ENCODE measurements at places on chromosomes 3 and 15.

DNA sequence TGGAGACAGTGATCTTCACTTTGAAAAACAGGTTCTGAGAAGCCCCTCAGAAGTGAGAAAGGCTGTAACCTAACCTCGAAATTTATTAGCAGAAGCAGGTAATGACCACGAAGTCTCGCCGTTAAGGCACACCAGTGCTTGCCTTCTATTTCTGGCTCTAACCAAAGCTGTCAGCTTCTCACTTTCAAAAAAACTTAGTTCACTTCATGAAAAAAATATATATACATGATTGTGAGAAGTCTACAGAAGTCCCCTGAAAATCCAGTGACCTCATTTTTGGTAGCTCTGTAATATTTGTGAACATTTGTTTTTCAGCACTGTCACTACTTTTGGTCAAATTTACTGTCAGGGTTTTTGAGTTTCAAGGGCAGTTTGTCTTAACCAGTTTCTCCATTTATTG lies 19.1 kb upstream of the AKAP13 start:
- no peak for DNase-seq

DNA sequence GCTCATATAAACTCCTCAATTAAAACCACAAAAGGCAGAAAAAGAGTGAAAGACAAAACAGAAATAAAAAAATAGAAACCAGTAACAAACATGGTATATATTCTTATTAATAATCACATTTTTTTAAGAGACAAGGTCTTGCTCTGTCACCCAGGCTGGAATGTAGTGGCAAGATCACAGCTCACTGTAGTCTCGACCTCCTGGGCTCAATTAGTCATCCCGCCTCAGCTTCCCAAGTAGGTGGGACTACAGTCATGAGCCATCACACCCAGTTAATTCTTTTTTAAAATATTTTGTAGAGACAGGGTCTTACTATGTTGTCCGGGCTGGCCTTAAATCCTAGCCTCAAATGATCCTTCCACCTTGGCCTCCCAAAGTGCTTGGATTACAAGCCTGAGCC lies 37.1 kb downstream of the FAM240A start:
- no peak for DNase-seq

GRCh38 chr3:14553871-14554270 lies 13.7 kb upstream of the GRIP2 start:
- DNase-seq: no peak

DNA sequence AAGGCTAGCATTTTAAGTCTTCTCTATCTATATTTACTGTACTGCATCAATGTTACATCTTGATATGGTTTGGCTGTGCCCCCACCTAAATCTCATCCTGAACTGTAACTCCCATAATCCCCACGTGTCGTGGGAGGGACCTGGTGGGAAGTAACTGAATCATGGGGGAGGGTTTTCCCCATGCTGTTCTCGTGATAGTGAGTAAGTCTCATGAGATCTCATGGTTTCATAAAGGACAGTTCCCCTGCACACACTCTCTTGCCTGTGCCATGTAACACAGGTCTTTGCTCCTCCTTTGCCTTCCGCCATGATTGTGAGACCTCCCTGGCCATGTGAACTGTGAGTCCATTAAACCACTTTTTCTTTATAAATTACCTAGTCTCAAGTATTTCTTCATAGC lies 161.5 kb downstream of the TBC1D5 start:
- DNase-seq: no peak

GRCh38 chr3:103083848-103084631 lies 649.2 kb downstream of the ZPLD1 start:
- no peak for DNase-seq

DNA sequence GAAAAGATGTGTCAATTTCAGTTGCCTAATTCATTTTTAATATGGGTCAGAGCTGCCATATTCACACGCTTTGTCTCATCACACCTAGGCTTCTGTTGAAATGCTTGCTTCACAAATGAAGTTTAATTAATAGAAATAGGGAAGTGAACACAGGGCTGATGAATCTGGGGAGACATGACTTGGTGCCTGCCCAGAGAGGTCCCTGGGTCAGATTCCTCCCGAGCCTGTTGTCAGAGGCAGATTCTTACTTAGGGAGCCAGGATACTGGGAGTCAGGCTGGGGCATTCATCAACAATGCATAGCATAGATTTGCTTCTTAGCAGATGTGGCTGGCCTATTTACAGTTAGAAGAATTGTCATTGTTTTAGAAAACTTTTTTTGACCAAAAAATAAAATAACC lies 90.6 kb downstream of the CACNA1D start:
- no peak for DNase-seq

DNA sequence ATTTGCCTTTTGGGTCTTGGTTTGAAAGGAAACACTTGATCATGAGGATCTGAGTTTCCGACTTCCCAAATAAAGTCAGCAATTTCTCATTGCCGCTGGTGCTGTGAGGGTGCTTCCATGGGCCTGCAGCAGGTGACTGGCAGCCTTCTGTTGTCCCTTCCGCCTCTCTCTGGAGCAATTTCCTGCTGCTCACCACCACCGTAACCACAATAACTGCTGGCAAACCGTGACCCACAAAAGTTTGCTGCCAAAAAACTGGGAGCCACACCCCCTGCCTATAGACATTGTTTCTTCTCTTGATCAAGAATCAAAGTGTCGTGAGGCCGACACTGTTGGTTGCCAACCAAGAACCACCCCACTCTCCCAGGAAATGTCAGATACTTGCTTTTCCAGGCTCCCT lies 164.0 kb downstream of the NR2F2 start:
- DNase-seq: no peak

DNA sequence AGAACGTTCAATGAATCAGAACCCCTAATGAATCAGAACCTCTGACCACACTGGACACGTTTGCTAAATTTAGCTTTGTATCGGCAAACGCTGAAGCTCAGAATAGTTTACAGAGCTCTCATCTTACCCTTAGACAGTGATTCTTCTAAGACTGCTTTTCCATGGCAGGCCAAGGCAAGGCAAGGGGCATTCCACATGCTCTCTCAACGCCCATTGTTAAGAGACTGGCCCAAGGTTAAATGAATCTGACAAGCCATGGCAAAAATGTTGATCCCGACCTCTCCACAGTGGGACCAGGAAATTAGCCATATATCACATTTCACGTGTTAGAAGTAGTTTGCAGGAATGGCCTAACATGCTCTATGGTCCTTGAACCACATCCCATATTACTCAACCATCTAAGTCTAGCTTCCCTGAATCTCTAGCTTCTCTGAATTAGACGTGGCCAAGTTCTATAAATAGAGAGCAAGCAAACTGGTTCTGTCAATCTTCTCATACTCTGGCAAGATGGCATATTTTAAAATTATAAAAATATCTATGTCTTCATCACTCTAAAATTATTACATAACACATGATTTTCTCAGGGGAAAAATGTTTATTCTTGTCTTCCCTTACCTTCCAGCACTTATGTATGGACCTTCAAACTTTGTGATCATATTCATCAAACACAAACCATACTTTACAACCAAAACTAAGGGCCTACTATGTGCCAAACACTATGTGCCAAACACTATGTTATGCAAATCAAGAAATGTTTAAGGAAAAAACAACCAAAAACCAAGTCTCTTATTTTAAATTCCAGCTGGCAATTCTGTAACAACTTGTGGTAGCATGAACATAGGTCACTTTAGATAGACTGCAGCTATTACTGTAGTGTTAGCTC lies 54.3 kb downstream of the AAGAB start:
- no peak for DNase-seq

- no peak for DNase-seq
Observed at GRCh38 chr3:16468002-16468335, 45.5 kb downstream of the RFTN1 start.

- no peak for DNase-seq
Observed at GRCh38 chr15:42849836-42850235, 70.7 kb downstream of the TTBK2 start.
